ENCODE measurements at places on chromosomes 7 and 10.

GRCh38 chr7:115734641-115735040 is 295.9 kb downstream of the TFEC start:
- DNase-seq: no peak

DNA sequence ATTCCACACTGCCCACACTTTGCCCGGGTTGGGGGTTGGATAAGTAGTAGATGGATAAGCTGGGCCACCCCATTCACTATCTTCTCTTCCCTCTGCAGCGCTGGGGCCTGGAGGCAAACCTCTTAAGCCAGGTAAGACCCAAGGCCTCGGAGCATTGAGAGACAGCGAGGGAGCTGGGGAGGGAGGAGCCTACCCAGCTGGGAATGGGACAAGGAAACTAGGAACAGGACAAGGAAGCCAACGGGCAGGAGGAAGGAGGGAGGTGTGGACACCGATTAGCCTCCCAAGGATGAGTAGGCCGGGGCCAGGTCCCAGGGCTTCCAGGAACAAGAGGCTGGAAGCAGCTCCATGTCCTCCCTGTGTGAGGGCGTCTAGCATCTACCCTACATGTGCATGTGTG is 9.6 kb downstream of the ELN start:
- no peak for DNase-seq

DNA sequence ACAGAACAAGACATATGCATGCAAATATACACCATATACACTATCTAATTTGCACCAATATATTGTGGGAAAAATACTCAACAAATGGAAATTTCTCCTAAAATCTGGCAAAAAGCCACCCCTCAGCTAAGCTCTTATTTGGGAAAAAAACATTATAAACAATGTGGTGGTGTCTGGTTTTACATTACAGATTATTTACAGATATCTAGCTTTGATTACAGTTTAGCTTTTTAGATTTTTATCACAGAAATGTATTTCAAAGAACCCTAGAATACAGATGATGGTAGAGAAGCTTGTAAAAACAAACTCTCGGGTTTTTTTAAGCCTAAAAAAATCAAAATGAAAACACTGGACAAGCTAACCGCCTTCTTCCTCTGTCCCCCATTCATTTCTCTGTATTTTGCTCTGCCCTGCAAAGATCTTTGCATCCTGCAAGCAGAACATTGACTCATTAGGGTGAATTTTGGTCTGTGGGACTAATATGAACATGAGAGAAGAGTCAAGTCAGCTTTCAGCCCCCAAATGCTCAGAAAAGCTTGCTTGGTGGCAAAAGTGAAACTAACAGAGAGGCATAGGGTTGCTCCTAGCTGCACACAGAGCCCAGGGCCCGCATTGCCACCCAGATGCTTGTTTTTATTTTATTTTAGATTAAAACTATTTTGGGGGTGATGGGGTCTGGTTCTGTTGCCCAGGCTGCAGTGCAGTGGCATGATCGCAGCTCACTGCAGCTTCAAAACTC is 88.8 kb upstream of the LYZL1 start:
- DNase-seq: no peak

GRCh38 chr10:57294698-57295097 is 933.6 kb upstream of the ZWINT start:
- DNase-seq: no peak

- DNase-seq: peak; percentile 68
These were observed 11.8 kb downstream of the UBN2 start for GRCh38 chr7:139242741-139243281.

DNA sequence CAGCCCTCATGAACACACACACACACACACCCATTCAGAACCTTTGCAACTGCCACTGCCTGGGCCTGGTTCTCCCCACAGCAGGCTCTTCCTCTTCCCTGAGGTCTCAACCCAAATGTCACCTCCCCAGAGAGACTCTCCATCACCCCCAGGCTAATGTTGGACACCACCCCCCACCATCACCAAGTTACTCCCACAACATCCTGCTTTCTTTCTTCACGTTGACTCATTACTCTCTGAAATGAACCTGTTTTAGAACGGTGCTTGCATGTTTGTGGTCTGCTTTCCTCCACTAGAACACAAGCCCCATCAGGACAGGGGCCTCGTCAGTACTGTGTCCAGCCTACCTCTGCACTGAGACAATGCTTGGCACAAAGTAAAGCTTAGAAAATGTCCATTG is 16.0 kb downstream of the AFAP1L2 start:
- DNase-seq: no peak
